ELR (cell line): ENCODE measurements at places on chromosomes 5 and 9.

DNA sequence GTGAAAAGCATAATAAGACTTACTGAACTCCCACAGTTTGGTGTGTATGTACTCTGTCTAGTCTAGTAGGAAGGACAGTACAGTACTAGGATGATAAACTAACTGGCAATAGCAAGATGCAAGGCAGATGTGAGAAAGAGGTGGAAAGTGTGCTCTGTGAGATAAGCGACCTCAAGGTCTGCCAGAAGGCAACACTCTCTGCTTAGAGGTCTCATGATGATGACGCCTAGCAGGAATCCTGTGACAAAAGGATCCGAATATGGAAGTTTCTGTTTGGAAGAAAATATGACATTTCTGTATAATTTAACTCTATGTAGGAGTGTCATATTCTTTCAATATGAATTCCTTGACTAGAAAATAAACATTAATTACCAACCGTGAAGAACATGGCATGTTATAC is 112.2 kb downstream of the PLPPR1 start:
- no peak for DNase-seq

DNA sequence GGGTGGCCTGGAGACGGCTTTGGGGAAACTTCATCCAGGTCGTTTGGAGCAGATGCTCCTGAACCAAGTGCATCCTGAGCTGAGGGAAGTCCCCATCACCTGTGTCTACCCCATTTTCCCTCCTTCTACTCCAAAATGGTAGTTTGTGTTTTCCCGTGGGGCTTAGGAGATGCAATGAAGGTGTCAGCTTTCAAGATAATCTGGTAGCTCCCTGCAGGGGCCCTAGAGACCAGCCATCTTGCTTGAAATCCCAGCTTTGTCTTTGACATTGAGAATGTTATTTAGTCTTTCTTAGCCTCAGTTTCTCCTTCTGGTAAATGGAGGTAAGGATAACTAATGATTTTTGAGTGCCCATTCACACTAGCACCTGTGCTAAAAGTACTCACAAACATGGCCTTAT is 77.4 kb downstream of the WWC1 start:
- DNase-seq, result no peak

- DNase-seq, result no peak
Observed at GRCh38 chr5:146344155-146345118, 5.8 kb downstream of the POU4F3 start.

- DNase-seq, result peak; percentile 23
Observed at GRCh38 chr5:109723606-109724005, 33.9 kb downstream of the MAN2A1 start.

- no peak for DNase-seq
Observed at GRCh38 chr5:32740651-32741050, 29.5 kb downstream of the NPR3 start.

DNA sequence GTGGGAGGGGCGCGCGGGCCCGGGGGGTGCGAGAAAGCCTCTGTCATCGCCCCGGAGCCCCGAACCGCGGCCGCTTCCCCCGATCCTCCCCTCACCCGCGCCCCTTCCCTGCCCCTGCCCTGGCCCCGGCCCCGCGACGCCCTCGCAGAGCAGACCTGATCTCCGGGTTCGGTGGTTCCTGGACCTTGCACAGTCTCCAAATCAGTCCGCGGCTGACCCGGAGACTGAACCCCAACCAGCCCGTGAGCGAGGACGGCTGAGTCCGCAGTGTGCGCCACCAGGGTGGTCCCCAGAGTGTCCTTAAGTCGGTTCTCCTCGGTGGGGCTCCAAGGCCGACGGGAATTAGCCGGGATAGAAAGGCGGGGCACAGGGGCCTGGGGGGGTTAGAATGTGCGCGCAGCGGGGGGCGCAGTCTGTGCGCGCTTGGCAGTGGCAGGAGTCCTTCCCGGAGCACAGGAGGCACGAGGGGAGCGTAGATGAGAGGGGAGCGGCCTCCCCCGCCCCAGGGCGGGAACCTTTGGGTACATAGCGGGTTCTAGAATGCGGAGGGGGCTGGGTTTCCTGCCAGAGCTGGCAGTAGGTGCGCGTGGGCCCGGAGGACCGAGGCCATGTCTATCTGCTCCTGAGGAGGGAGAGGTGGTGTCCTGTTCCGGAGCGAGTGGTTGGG is 779 bp downstream of the PKN3 start:
- DNase-seq, result peak; percentile 50

DNA sequence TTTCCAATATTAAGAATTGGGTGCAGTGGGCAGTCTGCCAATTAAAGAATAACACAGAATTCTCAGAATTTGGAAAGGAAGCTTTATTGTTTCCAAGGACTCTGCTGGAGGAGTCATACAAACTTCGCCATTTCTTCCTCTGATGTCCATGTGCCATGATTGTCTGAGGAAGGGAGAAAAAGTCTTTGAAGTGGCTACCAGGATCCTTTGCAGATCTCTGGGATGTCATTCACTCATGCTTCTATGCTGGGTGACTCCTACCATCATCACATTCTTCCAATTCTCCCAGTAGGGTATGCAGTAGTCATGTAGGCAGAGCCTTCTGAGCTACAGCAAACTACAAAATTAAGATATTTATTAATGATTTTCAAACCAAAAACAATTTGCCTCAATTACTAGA is 3.2 kb upstream of the SMAD5 start:
- DNase-seq, result no peak

GRCh38 chr5:2018390-2018724 is 135.6 kb upstream of the IRX4 start:
- no peak for DNase-seq

GRCh38 chr9:126986506-126986951 is 71.9 kb downstream of the RALGPS1 start:
- DNase-seq, result peak; percentile 19

DNA sequence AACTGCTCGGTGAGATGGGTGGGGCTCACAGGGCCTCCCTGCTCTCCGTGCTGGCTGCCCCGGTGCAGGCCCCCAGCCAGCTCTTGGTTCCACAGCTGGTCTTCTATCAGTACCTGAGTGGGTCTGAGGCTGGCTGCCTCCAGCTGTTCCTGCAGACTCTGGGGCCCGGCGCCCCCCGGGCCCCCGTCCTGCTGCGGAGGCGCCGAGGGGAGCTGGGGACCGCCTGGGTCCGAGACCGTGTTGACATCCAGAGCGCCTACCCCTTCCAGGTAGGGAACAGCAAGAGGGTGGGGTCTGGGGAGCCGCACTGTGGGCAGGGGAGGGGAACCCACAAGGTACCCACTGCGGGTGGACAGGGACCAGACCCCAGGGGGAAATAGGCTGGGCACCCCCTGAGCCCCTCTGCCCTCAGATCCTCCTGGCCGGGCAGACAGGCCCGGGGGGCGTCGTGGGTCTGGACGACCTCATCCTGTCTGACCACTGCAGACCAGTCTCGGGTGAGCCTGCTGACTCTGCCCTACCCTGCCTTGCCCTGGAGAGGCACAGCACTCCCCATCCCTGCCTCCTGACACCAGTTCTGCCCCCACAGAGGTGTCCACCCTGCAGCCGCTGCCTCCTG is 2.8 kb downstream of the MAMDC4 start:
- no peak for DNase-seq

- DNase-seq, result no peak
Observed at GRCh38 chr9:3006851-3007250, 163.0 kb upstream of the PUM3 start.

GRCh38 chr9:131873335-131873734 is 133.5 kb upstream of the RAPGEF1 start:
- no peak for DNase-seq
